ENCODE measurements at places on chromosomes 16 and 17.

DNA sequence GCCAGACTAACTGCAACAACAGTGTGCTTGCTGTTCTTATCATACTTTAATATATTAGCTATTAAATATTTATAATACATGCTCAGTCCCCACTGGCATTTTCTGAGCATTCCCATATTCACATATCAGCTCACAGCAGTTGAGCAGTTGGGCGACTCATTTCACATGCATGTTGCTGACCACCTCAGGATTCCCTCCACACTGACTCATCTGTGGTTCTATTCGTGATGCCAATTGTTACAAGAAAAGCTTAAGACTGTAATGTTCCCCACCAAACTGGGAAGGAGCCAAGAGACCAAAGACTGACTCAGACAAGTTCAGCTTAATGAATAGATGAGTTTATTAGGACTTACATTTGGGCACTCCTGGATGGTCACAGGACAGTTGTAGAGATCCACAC is 100.3 kb upstream of the KIF2B start:
- no peaks in the 10 kb centered on the region for H3K27me3 ChIP-seq
- DNase-seq, result peak; percentile 100
- no peak overlapping the region for H3K4me3 ChIP-seq

GRCh38 chr17:72643575-72644216 is 448.8 kb downstream of the SLC39A11 start:
- no peaks in the 10 kb centered on the region for H3K27me3 ChIP-seq
- DNase-seq, result no peak
- H3K27ac ChIP-seq, result no peak overlapping the region
- no peak overlapping the region for H3K4me3 ChIP-seq
- H3K4me1 ChIP-seq, result no peaks in the 10 kb centered on the region

- H3K27me3 ChIP-seq, result no peaks in the 10 kb centered on the region
- no peak overlapping the region for H3K4me3 ChIP-seq
- H3K36me3 ChIP-seq, result peaks cover 3% of the 10 kb centered on the region
- H3K4me1 ChIP-seq, result no peaks in the 10 kb centered on the region
These were observed 12.5 kb downstream of the CYB5B start for GRCh38 chr16:69436896-69437295.

- H3K4me3 ChIP-seq, result no peak overlapping the region
- no peak for DNase-seq
- no peaks in the 10 kb centered on the region for H3K27me3 ChIP-seq
- H3K27ac ChIP-seq, result peak overlapping the region; percentile 84
- H3K4me1 ChIP-seq, result peaks cover 19% of the 10 kb centered on the region
These were observed 167.9 kb upstream of the ZFHX3 start for GRCh38 chr16:73215678-73216377.

GRCh38 chr17:55264278-55264644 is 499 bp upstream of the HLF start:
- H3K27ac ChIP-seq, result no peak overlapping the region
- peak overlapping the region; percentile 42 for H3K4me3 ChIP-seq
- no peaks in the 10 kb centered on the region for H3K36me3 ChIP-seq
- no peaks in the 10 kb centered on the region for H3K4me1 ChIP-seq
- DNase-seq, result no peak

- peaks cover 12% of the 10 kb centered on the region for H3K4me1 ChIP-seq
- H3K27me3 ChIP-seq, result peaks cover 4% of the 10 kb centered on the region
- no peaks in the 10 kb centered on the region for H3K36me3 ChIP-seq
These were observed 84.3 kb downstream of the KSR1 start for GRCh38 chr17:27540318-27541101.

DNA sequence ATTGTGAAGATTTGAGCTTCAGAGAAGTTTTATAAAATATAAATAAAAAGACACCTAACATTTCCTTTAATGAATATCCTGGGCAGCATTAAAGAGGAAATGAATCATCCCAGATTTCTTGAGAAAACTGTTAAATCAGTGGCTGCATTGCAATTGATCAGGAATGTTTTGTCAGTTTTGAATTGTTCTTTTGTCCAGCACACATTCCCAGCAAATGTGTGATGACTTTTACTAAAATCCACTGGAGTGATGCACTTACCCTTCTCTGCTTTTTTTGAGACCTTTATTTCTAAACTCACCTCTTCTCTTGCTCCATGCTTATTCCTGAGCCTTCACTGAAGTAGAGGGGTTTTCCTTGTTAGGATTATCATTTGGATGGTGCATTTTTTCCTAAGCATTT is 1307.2 kb downstream of the CDH8 start:
- H3K27ac ChIP-seq, result no peak overlapping the region
- H3K36me3 ChIP-seq, result no peaks in the 10 kb centered on the region
- H3K4me3 ChIP-seq, result no peak overlapping the region
- H3K4me1 ChIP-seq, result no peaks in the 10 kb centered on the region

DNA sequence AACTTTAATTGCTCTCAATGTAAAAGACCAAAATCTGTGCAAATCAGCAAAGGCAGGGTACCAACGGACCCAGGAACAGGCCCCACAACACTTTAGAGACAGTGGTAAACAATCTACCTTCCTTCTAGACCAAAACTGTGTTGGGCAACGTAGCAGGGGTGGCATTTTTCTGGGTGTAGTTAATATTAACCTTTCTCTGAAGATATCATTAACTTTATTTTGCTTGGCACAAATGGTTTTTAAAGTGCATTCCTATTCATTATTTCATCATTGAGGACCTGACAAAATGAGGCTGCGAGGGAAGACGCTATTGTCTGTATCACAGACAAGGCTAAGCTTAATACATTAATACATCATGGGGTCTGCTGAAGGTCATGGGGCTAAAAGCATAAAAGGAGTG is 37.9 kb upstream of the TRAP1 start:
- no peaks in the 10 kb centered on the region for H3K4me1 ChIP-seq
- no peak overlapping the region for H3K4me3 ChIP-seq
- DNase-seq, result no peak
- H3K27ac ChIP-seq, result no peak overlapping the region

DNA sequence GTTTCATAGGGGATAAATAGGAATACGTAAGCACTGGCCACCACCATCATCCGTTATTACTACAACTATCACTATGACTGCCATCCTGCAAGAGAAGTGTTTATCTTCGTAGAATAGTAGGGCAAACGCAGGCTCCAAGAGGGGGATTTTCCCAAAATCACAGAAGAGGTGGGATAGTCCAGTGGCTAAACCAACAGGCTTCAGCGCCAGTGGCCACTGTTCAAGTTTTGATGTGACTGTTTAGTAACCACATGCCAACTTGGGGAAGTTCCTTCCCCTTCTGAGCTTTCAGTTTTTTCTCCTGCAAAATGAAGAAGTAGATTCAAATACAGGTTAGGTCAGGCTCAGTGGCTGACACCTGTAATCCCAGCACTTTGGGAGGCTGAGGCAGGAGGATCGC is 60.7 kb upstream of the GRIN2A start:
- no peaks in the 10 kb centered on the region for H3K4me1 ChIP-seq
- no peak overlapping the region for H3K4me3 ChIP-seq
- H3K27me3 ChIP-seq, result no peaks in the 10 kb centered on the region
- no peak for DNase-seq

DNA sequence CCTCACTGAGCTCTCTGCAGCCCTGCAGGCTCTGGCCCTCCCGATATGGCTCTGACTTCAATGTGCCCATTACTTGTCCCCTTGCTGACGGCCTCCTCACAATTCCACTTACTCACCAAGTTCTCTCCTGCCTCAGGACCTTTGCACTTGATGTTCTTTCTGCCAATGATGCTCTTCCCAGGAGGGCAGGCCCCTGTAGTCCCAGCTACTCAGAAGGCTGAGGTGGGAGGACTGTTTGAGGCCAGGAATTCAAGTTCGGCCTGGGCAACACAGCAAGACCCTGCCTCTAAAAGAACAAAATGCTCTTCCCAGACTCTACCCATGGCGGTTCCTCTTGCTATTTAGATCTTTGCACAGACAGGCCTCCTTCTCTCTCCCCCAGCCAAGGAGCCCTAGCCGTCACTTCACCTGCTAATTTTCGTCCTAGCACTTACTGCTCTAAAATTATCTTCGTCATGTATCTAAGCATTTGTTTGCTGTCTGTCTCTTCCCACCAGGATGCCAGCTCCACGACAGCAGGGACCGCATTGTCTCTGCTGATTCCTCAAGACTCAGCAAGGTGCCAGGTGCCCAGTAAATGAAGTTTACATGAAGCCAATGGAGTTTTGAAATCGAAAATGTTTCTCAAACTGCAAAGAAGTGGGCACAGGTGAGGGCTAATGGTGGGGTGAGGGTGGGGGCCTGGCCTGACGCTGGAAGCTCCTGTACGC is 626 bp upstream of the RAI1 start:
- DNase-seq, result no peak
- H3K36me3 ChIP-seq, result peaks cover 4% of the 10 kb centered on the region
- H3K4me1 ChIP-seq, result peaks cover 10% of the 10 kb centered on the region
- no peak overlapping the region for H3K27ac ChIP-seq
- H3K4me3 ChIP-seq, result peak overlapping the region; percentile 29

GRCh38 chr16:1580956-1581355 is 30.9 kb downstream of the IFT140 start:
- H3K27me3 ChIP-seq, result no peaks in the 10 kb centered on the region
- DNase-seq, result no peak
- no peak overlapping the region for H3K4me3 ChIP-seq
- no peaks in the 10 kb centered on the region for H3K4me1 ChIP-seq
- no peak overlapping the region for H3K27ac ChIP-seq

DNA sequence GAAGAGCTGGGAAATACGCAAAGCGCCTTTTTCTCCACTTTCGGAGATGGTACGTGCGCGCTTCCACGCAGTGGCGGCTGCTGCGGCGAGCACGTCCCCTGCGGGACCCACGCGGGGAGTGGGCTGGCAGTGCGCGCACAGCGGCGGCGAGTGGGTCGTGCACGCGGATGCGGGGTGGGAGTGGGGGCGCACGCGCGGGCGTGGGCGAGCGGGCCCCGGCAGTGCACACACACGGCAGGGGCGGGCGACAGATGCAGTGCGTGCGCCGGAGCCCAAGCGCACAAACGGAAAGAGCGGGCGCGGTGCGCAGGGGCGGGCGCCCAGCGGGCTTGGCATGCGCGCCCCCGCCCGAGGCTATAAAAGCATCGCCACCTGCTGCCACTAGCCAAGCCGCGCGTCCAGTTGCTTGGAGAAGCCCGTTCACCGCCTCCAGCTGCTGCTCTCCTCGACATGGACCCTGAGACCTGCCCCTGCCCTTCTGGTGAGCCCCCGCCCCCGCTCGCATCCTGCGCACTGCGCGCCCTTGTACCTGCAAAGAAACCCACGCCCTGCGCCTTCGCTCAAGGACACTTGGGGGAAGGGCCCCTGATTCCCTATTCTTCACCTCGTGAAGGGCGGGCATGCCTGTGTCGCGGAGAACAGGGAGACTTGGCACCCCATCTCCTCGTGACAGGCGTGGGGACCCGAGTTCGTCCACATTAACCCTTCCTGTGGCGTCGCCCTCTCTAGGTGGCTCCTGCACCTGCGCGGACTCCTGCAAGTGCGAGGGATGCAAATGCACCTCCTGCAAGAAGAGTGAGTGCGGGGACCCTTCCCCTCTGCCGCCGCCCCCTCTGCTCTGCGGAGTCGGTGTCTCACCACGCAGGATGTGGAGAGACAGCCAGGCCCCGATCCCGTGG is at the start of gene MT3:
Gene MT3, plus strand, starts transcription at position 388 of the 899 bp plus-strand sequence. Its CDS starts 63 bp downstream, at position 451.
- peak within 1 kb of the TSS; percentile 42 for H3K4me3 ChIP-seq
- peaks cover 23% of the 10 kb centered on the region for H3K27me3 ChIP-seq
- no peaks in the 10 kb centered on the region for H3K4me1 ChIP-seq
- H3K36me3 ChIP-seq, result no peaks in the 10 kb centered on the region
- DNase-seq, result peak; percentile 17

DNA sequence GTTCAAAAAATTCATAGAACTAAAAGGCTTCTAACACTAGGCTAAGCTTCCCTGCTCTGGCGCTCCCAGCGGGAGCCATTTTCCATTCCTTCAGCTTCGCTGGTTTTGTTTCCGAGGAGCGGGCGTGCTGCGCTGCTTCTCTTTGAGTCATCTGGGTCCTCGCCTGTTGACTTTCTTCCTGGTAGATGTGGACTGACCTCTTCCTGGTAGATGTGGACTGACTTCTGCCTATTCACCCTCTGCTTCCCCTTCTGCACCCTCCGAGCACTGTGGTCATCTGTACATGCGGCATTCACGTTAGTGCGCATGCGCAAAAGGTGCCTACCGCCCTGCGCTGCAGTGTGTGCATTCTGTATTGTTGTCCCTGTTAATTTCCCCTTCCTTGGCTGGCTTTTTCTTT is 40.8 kb upstream of the SEC14L1 start:
- peaks cover 3% of the 10 kb centered on the region for H3K4me1 ChIP-seq
- no peak for DNase-seq
- no peak overlapping the region for H3K4me3 ChIP-seq
- H3K36me3 ChIP-seq, result peaks cover 2% of the 10 kb centered on the region

- no peak overlapping the region for H3K27ac ChIP-seq
- H3K4me3 ChIP-seq, result no peak overlapping the region
- DNase-seq, result peak; percentile 36
- no peaks in the 10 kb centered on the region for H3K4me1 ChIP-seq
- no peaks in the 10 kb centered on the region for H3K36me3 ChIP-seq
These were observed 106.9 kb downstream of the RGS9 start for GRCh38 chr17:65243838-65244625.

DNA sequence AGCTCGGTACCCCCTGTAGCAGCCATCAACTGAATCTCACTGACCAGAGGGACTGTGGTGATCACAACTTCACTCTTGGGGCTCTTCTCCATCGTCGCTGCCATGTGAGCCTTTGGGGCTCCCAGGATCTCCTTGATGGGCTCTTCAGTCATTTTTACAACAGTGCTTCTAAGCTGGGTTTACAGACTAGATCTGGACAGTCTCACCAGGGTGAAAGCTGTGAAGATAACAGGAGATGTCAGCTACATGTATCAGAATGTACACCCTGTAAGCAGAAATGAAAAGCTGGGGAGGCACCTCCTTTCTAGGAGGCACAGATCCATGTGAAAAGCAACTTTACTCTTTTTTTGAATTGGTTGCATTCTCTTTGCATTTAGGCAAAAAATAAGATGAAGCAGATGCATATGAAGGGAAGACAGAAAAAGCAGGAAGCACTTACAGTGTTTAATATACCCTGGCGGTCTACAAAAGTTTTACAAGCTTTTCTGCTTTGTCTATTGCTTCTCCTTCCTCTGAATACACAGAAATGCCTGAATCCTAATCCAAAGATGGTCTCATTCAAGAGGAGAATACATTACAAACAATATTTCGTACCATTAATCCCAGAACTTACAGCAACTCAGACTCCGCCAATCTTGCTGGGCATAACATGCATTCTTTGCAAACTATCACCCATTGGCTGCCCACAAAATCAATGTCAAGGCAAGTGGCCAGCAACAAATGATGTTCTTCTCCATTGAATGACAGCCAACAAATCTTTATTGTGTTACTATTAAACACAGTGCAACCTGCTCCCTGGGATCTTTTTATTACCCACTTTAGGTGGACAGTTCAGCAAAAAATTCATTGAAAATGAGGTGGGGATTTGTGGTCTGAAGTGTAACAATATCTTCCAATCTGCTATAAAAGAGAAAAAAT is 1.5 kb downstream of the TMEM100 start:
- no peaks in the 10 kb centered on the region for H3K27me3 ChIP-seq
- H3K36me3 ChIP-seq, result no peaks in the 10 kb centered on the region
- H3K4me3 ChIP-seq, result peak overlapping the region; percentile 55
- peaks cover 10% of the 10 kb centered on the region for H3K4me1 ChIP-seq
- DNase-seq, result no peak

- no peaks in the 10 kb centered on the region for H3K27me3 ChIP-seq
- H3K36me3 ChIP-seq, result peaks cover 1% of the 10 kb centered on the region
- peak; percentile 81 for DNase-seq
- H3K4me1 ChIP-seq, result peaks cover 24% of the 10 kb centered on the region
- H3K27ac ChIP-seq, result peak within 1 kb of the TSS; percentile 82
These were observed at the start of gene BCL7C for GRCh38 chr16:30893744-30894539. BCL7C (minus strand) TSS chr16:30894077; CDS start chr16:30893944, 133 bp downstream.
